Muscle of arm (tissue), 14 donors: ENCODE measurements at places on chromosomes 11 and 22. TPM values are rescaled to one million over a fixed set of nuclear protein-coding genes. Genes with fewer than 3 reads are reported as not detected.

DNA sequence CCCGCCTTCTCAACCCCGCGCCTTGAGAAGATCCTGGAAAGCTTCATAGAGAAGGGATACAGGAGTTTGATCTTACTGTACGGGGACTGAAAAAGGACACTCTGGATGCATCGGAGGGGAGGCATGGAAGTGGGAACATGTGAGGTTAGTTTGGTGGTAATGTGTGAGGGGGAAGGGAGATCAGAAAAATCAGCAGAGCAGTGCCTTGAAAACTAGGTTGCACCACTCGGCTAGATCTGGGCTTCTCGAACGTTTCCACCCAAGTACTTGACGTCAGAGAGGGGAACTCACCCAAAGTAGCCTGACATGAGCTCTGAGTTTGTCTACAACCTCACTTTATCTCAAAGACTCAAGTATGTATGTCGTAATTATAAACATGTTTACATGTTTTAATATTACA lies 14.5 kb downstream of the USP35 start:
- no peak for DNase-seq

Gene TNNT3
- polyA plus RNA-seq, result 3,214 TPM

DNA sequence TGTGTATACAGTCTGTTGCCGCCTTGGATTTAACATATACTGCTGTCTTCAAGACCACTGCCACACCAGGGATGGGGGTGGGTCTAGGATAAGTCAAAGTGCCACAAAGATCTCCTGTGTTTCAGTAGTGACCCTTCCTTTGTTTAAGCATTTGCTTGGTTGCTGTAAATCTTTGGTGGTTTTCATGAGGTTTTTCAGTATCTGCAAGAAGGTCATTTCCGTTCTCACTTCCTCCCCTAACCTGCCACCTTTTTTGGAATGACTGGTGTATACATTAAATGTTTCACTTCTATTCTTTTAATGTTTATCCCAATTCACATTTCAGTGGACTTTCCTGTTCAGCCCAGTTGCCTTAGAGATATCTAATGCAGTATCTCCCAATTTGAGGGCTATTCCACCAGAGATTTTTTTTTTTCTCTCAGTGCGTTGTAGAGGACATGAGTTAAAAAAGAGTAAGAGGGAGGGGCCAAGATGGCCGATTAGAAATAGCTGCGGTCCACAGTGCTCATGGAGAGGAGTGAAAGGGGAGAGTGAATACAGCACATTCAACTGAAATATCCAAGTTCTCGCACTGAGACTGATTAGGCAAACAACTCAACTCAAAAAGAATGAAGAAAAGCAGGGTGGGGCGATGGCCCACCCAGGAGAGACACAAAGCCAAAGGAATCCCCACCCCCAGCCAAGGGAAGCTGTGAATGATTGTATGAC lies 43.2 kb downstream of the USP47 start:
- no peak for DNase-seq

Gene B4GALNT4
- 14.9 TPM for polyA plus RNA-seq

Gene AHNAK
- 261 TPM for polyA plus RNA-seq

- no peak for DNase-seq
Measured at GRCh38 chr22:42939451-42939881, 75.5 kb downstream of the PACSIN2 start.

Gene GUCY1A2
- 6.6 TPM for polyA plus RNA-seq

DNA sequence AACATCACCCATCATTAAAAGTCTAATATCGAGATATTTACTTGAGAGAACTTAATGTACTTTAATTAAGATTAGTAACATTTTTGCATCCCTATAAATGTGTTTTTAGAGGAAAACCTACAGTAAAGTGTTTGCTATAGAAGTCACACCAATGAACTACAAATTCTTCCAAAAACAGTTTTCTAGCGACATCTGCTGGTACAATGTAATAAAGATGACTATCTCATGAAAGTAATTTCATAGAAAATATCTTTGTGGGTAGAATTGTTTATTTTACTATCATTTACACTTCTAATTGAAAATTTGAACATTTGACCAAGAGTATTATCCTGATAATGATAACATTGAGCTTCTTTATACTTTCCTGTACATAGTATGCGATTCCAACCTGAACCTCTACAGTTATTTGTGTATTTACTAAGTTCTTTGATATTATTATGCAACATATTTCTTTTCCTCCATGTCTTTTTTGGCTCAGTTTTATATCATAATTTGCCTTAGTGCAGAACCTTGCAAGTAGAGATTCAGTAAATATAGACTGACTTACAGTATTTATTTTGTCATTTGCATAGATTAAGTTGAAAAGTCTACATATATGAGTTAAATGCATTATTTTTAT lies 252.7 kb downstream of the TMEM135 start:
- DNase-seq, result peak; percentile 67

DNA sequence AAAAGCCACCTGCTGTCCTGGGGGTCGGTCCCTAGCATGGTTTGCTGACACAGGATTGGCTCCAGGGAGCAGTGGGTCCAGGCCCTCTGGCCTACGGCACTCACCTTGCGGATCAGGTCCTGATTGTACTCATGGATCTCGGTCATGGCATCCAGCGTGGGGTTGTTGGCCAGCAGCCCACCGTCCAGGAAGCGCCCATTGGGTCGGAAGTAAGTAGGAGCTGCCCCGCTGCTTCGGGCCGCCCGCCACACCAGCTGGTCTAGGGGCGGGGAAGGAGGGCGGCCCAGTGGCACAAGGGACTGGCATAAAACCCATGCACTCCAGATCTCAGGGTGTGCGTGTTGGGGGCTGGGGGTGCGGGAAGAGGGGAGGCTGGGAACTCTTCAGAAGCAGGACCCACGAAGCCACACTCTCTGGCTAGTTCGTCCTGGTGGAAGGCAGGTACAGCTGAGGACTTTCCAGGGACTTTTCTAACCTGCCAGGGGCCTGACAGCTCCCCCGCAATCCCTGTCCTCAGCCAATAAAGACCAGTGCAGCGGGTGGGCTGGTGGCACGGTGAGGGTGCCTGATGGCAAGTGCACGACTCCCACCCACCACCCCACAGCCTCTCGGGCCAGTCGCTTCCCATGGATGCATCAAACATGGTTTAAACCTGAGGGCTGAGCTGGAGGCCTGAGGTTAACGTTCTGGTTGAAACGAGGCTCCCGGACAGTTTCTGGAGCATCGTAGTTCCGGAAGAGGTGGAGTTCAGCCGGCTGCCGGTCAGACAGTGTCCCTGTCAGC lies 5.1 kb upstream of the BAIAP2L2 start:
- no peak for DNase-seq

Gene CSF2RB
- polyA plus RNA-seq, result 2.0 TPM

GRCh38 chr11:100563541-100564280 lies 123.4 kb upstream of the ARHGAP42 start:
- no peak for DNase-seq

Gene ASCL2
- polyA plus RNA-seq, result 0.08 TPM

Gene ALKBH3
- 18.4 TPM for polyA plus RNA-seq

DNA sequence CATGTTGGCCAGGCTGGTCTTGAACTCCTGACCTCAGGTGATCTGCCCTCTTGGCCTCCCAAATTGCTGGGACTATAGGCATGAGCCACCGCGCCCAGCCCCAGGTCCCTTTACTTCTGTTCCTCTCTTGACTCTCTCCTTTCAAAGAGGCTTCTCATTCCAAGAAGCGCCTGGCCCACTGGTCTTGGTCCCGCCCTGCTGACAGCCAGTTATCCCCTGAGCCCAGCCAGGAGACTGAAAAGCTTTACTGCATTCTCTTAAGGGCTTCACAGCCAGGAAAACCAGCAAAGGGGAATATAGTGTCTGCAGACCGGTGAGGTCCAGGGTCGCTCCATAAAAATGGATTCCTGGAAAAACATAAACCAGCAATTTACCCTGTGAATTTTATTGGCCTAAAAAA lies 68.3 kb downstream of the NFAM1 start:
- no peak for DNase-seq

DNA sequence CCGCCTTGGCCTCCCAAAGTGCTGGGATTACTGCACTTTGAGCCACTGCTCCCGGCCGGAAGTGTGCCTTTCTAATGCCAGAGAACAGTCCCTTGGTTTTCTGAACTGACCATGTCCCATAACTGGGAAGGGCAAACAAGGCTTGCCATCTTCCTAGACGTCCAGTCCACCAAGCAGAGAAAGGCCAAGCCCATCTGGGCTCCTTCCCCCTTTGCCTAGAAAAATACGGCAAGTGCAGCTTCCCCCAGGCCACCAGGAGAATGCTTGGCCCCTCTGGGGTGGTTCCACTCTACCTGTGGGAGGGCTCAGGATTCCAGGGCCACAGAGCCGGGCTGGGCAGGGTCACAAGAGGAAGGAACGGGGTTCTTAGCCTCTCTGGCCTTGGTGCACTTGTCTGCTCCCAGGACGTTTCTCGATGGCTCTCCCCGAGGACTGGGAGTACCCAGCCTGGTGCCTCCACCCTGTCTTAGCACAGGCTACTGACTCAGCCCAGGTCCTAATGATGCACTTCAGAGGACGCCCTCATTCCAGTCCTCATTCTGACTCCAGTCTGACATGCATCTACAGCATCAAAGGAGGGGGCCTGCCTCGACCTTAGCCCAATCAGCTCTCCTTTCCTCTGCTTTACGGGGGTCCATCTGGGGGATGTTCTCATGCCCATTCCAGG lies 1.2 kb downstream of the USP2 start:
- DNase-seq, result no peak

GRCh38 chr22:17269607-17270261 lies 50.5 kb upstream of the ADA2 start:
- DNase-seq, result no peak

GRCh38 chr11:131653260-131653659 lies 282.8 kb downstream of the NTM start:
- DNase-seq, result no peak

DNA sequence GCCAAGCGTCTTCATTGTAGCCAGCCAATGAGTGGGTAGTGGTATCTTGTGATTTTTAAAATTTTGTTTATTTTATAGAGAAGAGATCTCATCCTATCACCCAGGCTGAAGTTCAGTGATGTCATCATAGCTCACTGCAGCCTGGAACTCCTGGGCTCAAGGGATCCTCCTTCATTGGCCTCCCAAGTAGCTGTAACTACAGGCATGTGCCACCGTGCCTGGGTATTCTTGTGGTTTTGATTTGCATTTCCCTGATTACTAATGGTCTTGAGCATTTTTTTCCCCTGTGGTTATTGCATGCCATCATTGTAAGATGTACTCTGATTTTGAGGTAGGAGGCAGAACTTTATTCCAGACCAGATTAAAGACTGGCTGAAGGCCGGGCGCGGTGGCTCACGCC lies 2.4 kb upstream of the DENND6B start:
- DNase-seq, result no peak

Gene MYBPC3
- polyA plus RNA-seq, result 1.1 TPM

Gene KDM4E
- not detected for polyA plus RNA-seq

DNA sequence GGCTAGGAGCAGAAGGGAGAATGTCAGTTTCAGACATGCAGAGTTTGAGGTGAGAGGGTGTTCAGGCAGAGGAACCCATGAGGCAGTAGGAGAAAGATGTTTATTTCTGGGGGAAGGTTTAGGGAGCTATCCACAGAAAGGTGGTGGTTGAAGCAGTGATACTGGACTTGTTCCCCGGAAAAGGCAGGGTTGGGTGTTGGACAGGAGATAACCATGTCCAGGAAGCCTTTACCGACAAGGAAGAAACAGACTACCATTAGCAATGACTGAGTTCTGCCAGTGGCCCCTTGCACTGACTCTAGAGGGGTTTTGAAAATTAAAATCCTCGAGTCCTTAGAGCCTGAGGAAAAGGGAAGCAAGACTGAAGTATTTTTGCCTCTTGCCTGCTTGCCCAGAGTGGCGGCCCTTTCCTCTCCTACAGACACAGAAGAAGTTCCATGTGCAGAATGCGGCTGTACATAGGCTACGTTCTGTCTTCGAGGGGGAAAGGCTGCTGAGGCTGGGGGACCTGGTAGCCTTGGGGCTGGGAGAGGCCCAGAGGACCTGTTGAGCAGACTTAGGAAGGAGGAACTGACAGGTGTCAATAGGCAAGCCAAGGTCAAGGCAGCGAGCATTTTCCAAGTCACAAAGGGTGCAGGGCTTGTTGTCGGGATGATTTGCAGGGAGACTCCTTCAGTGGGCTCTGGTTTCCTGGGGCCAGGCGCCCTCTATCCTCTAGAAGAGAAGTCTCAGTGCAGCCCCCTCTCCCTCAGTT lies 146.7 kb downstream of the LDLRAD3 start:
- no peak for DNase-seq
